ENCODE measurements at places on chromosomes 16 and 17.

DNA sequence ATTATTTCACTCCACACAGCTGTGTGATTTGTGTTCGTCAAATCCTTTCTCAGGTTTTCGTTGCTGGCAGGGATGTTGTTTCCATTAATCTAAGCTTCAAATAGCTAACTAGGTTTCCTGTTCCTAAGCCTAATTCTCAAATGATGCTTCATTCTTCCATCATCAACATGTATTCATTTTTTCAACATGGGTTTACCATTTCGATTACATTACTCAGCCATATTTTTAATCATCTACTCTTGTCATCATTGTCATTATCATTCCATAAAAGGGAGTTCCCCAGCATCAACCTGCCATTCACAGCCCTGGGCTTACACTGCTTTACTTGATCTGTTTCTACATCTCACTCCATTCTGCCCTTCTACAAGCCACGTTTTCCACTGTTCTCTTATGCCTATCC lies 33.3 kb upstream of the ANKFN1 start:
- DNase-seq, result no peak

DNA sequence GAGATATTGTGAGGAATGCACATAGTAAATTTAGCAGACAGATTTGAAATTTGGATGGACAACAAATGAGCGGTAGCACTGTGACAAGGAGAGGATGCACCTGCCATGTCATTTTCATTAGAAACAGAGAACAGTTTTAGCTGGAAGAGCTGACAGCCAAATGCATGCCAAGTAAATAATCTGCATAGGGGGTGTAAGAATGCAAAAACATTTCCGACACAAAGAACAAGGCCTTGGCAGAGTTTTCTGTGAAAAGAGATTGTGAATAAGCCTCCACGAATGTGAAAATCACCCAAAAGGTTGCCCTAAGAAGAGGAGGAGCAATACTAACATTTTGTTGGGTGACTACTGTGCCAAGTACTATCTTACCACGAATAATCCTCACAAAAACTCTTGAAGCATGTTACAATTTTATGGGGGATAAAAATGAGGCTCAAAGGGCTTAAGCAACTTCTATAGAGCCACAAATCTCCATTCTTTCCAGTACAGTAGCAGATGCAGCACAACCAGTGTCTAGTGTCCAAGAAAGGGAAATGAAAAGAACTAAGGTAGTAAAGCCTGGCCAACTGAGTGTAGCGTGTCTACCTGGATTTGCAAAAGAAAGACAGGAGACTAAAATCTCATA lies 28.3 kb downstream of the TMEM100 start:
- no peak for DNase-seq

DNA sequence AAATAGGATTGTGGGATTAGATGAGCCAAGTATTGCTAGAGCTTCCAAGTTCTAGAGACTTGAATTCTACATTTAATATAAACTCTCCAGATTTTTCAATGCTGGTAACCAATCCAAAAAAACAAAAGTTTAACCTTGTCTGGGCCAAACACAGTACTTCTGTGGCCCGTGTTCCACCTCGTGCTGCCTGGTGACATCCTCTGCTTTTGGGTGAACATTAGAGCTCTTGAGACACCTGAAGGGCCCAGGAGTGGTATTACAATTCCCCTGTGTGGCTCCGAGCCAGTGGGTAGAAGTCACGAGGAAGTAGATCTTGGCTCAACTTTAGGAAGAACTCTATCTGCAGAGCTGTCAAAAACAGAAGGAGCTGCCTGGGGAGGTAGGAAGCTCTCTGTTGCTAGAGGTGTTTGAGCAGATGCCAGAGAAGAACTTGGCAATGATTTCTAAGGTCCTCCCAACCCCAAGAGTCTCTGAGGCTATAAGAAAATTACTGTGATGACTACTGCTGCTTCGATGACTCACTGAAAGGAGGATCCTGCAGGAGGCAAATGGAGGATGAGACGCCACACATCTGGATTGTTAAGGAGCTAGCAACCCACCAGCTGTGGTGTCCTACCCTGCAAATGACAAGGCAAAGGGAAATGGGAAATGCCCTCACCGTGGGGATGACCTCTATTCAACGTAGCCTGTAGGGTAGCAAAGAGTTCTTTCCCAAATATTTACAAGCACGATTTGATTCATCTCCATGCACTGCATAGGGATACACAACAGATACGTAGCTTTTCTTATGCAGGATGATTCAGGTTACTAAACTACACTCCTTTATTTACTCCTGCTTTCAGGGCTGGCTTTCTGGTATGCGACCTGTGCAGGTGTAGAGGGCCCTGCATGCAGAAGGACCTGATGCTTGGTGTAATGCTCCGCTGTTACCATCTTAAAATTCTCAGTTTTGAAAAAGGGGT lies 45.8 kb upstream of the GAS7 start:
- no peak for DNase-seq

DNA sequence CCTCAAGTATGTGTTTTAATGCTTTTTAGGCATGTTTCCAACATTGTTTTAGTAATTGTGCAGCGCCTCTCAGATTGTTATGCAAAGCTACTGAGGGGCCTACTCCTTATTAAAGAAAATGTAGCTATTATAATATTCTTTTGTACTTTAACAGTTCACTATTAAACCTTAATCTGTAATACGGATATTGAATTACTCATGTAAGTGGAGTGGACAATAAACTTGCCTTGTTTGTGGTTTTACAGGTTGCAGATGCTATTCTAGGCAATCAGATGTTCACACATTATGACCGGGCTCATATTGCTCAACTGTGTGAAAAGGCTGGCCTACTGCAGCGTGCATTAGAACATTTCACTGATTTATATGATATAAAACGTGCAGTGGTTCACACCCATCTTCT lies 41.0 kb downstream of the PTRH2 start:
- DNase-seq, result no peak

- no peak for DNase-seq
These were observed 311.8 kb downstream of the CDH11 start for GRCh38 chr16:64809876-64810629.

GRCh38 chr16:67992661-67993206 lies 6.5 kb downstream of the DPEP2 start:
- no peak for DNase-seq

- DNase-seq, result no peak
These were observed 84.7 kb downstream of the SDK2 start for GRCh38 chr17:73559532-73559931.

GRCh38 chr17:7281074-7281952 lies at the start of gene SLC2A4:
SLC2A4 (plus strand) TSS chr17:7281718; CDS start chr17:7281935, 217 bp downstream.
- DNase-seq, result no peak

GRCh38 chr17:45700171-45701090 lies 83.7 kb upstream of the CRHR1 start:
- no peak for DNase-seq

GRCh38 chr17:68248199-68248825 lies 469 bp downstream of the AMZ2 start:
- DNase-seq, result no peak

DNA sequence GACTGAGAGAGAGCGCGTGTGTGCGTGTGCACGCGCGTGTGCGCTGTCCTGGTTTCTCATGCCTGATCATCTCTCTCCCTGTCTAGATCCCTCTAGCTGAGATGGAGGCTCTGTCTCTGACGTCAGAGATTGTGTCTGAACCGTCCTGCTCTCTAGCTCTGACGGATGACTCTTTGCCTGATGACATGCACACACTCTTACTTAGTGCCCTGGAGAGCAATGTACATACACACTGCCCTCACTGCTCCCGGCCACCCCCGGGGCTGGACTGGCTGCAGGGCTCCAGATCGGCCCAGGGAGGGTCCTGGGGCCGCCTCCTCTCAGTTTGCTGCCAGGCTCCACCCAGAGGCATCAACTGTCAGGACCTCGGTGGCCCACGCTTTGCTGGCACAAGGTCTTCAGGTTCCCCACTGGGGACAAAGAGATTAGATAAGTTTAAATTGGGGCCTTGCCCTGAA lies 13.1 kb upstream of the ABCC3 start:
- no peak for DNase-seq

DNA sequence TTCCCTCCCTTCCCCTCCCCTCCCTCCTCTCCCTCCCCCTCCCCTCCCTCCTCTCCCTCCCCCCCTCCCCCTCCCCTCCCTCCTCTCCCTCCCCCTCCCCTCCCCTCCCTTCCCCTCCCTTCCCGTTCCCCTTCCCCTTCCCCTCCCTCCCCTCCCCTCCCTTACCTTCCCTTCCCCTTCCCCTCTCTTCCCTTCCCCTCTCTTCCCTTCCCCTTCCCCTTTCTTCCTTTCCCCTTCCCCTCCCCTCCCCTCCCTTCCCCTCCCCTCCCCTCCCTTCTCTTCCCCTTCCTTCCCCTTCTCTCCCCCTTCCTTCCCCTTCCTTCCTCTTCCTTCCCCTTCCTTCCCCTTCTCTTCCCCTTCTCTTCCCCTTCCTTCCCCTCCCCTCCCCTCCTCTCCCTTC lies 61.1 kb downstream of the EMP2 start:
- DNase-seq, result no peak

DNA sequence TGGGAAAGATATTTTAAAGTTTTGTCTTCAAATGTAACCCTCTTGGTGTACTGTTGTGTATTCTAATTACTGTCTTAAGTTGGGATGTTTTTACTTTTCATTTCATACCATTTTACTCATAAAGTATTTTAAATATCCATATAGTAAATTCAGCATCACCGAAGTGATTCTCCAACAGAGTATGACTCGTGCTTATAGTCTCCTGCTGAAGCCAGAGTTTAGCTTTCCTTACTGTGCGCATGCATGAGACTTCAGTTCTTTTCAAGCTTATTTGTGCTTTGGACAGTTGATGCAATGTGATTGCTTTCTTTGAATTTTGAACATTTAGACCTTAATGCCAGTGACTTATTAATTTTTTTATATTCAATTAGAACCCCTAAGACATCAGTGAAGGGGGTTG lies 7.4 kb upstream of the VPS35L start:
- no peak for DNase-seq

DNA sequence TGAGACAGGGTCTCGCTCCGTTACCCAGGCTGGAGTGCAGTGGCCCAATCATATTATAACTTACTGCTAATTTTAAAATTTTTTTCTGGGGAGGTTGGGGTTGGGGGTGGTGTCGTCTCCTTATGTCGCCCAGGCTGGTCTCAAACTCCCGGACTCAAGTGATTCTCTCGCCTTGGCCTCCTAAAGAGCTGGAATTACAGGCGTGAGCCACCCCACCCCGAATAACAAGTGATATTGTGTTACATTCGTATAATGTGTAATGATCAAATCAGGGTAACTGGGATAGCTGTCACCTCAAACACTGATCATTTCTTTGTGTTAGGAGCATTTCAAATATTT lies 16.2 kb upstream of the KPNA2 start:
- no peak for DNase-seq

DNA sequence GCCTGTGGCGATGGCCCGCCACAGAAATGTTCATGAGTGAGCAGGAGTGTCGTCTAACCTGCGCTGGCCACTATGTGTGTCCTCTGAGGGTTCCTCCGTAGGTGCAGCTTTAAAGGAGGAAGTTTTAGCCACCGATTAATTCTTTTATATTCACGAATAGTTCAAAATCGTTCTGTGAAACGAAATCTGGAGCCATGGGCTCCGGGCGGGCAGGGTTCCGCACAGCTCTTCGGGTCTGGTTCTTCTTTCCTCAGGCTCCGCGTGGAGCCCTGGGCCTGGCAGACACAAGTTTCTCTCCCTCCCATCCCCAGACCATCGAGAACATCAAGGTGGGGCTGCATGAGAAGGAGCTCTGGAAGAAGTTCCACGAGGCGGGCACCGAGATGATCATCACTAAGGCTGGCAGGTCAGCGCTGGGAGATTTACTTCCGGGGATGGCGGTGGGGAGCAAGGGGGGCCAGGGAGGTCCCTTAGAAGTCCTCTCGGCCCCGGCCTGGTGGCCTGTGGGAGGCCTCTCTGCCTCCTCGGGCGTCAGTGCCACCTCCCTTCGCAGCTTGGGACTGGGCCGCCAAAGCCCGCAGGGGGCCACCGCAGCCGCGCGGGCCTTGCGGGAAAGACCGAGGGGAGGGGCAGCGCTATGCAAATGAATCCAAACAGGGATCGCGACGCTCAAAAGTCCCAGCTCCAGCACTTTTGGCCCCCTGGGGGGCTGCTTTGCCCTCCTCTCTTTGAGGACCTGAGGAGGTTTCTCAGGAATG lies 5.2 kb downstream of the TBX4 start:
- no peak for DNase-seq

- peak; percentile 74 for DNase-seq
These were observed 40.4 kb upstream of the NDRG4 start for GRCh38 chr16:58459344-58460218.

DNA sequence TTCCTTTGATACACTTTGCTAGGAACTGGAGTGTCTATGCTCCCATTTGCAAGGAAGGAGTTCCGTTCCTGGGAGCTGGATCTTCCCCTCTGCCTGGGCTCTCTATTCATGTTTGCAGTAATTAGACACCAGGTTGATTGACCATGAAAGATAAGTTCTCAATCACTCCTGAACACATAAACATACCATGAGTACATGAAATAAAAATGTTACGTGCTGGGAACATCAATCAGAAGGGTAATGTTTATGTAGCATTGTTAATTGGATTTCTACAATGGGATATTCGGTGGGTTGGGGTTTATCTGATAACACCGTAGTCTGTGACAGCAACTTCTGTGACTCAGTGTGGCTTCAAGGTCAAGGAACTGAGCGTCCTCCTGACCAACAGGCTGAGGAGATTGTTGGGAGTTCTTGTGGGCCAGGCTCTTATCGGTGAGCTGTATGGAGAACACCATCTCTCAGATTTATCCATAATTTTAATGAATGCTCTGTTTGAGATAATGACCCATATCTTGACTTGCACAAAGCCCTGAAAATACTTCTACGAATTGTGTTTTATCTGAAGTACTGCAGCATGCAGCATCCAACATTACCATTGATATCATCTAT lies 136.4 kb downstream of the NPIPB5 start:
- DNase-seq, result no peak

DNA sequence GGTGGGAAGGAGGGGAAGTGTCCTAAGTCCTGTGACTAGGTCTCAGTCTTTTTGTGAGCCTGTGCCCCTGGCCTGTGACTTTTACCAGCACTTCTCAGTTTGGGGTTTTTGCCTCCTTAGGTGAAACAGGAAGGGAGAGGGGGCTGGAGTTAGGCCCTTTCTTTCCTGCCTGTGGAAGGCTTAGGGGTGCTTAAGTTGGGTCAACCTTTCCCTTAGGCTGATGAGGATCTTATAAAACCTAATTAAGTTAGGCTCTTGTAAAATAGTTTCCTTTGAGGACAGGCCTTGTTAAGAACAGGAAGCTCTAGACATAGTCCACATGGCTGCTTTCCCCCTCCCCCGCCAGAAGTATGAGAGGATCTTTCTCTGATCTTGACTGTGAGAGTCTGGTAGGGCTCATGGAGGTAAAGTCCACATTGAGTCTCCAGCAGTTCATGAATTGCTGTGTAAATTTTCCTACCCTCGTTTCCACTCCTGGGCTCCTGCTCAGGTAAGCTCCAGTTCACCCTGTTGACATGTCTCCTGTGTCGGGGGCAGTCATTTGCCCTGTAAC lies 17.0 kb upstream of the DNASE1 start:
- no peak for DNase-seq

Measured in C1 segment of cervical spinal cord (tissue), 14 donors.